OCI-M1 (cell line): ENCODE measurements at places on chromosomes 12 and 14.
A peak's percentile ranks its signal among the peaks of the same experiment; 100 is the strongest.

DNA sequence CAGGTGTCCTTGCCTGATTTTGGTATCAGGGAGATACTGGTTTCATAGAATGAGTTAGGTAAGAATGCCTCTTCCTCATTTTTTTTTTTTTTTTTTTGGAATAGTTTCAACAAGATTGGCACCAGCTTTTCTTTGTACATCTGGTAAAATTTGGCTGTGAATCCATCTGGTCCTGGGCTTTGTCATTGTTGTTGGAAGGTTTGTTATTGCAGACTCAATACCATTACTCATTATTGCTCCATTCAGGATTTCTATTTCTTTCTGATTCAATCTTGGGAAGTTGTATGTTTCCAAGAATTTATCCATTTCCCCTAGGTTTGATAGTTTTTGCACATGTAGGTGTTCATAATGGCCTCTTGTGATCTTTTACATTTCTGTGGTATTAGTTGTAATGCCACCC is 126.0 kb upstream of the KITLG start:
- DNase-seq = no peak

- no peak for DNase-seq
Measured at GRCh38 chr12:101779200-101779599, 39.9 kb upstream of the SYCP3 start.

- DNase-seq = no peak
Measured at GRCh38 chr14:53709381-53709780, 247.2 kb downstream of the BMP4 start.

DNA sequence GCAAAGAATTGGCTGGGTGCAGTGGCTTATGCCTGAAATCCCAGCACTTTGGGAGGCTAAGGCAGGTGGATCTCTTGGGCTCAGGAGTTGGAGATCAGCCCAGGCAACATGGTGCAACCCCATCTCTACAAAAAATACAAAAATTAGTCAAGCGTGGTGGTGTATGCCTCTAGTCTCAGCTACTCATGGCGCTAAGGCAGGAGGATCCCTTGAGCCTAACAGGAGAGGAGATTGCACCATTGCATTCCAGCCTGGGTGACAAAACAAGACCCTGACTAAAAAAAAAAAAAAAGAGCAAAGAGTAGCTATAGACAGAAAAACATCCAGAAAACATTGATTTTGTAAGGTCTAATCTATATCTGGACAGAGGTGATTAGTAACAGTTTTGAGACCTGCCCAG is 25.0 kb downstream of the KIF21A start:
- no peak for DNase-seq

DNA sequence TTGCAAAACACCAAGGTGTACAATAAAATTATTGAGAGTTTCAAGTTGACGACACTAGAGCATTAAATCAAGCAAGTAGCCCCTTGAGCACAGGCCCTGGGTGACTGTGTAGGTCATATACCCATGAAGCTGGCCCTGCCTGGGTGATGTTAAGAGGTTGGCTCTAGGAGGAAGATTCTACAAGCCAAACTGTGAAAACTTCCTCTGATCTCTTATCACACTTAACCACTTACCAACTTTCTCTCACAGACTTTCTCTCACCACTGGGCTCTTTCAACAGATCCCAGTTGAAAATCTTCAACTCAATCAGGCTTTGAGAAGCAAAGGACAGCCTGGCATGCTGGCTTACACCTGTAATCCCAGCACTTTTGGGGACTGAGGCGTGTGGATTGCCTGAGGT is 186.9 kb upstream of the BTG1 start:
- peak; percentile 12 for DNase-seq

- no peak for DNase-seq
Measured at GRCh38 chr14:69715725-69716477, 51.0 kb upstream of the SRSF5 start.

- DNase-seq = no peak
Measured at GRCh38 chr14:101048766-101049165, 145.2 kb upstream of the RTL1 start.

DNA sequence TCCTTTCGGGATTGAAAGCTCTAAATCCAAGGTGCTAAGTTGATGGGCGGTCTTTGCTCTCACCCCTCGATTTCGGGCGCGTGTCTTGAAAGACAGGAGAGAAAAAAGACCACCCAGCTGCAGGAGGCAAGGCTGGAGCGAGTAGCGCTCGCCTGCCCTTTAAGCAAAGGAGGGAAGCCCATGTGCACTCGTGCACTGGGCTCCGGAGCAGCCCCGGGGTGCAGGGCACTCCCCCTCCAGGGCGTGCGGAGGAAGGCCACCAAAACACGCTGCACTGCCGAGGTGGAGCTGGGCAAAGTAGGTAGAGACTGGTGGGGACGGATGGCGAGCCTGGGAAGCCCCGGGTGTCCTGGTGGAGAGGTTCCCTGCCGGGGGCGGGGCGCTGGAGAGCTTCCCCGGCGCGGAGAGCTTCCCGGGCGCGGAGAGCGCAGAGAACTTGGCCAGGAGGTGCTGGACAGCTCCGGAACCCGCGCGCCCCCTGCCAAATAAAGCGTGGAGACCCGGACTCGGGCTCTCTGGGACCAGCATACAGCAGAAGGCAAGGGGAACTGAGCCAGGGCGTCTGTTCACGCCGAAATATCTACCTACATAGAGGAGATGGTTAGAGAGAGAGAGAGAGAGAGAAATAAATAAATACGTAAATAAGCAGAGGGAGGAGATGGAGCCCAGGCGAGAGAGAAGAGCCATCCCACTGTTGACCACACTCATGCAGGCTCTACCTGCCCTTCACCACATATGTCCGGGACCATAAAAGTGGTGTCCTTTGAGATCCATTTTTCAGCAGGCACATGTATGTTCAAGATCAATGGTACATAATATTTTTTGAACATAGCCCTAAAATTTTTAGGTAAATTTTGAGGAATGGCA is 662 bp upstream of the NELL2 start:
- DNase-seq = no peak

DNA sequence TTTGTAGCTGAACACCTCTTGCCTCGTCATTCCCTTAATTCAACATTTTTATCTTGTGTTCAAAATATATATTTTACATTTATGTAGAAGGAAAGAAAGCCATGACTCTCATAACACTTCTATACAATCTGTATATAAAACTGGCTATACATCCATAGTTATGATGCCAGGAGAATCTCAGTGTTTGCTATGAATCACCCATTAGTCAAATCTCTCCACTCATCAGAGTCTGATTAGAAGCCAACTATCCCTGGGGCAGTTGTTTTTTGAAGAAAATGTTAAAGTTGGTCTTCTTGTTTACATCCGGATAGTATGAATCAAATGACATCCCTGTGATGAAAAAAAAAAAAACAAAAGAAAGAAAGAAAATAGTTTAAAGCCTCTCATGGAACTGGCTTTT is 503.9 kb downstream of the NELL2 start:
- no peak for DNase-seq

DNA sequence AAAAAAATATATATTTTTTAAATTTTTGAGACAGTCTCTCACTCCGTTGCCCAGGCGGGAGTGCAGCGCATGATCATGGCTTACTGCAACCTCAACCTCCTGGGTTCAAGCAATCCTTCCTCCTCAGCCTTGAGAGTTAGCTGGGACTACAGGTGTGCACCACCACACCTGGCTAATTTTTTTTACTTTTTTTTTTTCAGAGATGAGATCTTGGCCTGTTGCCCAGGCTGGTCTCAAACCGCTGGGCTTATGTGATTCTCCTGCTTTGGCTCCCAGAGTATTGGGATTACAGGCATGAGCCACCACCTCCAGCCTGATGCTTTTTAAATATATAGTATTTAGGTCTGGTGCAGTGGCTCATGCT is 24.5 kb downstream of the MDM2 start:
- no peak for DNase-seq

DNA sequence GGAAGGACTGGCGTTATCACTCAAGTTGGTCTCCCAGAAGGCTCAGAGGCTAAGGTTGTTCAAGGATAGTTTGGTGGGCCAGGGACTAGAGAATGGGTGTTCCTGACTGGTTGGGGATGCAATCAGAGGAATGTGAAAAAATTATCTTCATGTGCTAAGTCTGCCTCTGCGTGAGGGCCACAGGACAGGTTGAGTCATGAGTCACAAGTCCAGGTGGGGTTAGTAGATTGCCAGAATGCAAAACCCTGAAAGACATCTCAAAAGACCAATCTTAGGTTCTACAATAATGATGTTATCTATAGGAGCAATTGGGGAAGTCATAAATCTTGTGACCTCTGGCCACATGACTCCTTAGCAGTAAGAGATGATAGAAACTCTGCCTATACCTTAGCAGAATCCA is 220.1 kb upstream of the EEA1 start:
- peak; percentile 43 for DNase-seq

GRCh38 chr14:72894323-72894622 is 372 bp upstream of the DPF3 start:
- DNase-seq = no peak
